ENCODE measurements at places on chromosomes 2 and 18.

DNA sequence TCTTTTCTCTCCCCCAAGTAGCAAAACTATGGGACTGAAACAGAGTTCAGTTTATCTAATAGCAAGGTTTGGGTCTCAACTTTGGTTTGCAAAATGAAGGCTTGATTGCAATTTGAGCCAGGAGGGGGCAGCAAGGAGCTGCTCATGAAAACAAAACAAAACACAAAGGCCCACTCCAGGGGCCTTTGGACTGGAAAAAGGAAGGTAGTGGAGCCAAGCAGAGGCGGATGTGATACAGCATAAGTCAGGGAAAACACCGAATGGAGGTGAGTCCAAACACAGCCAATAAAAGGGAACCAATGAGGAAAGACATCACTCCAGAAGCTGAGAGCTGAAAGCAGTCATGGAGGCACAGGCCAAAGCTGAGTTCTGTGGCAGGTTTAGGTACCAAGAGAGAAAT lies 799.7 kb upstream of the ACVR2A start:
- peak; percentile 60 for DNase-seq

- DNase-seq = no peak
Measured at GRCh38 chr2:178284613-178285286, 90.4 kb downstream of the OSBPL6 start.

GRCh38 chr2:113809076-113809736 lies 52.8 kb upstream of the SLC35F5 start:
- DNase-seq = no peak

DNA sequence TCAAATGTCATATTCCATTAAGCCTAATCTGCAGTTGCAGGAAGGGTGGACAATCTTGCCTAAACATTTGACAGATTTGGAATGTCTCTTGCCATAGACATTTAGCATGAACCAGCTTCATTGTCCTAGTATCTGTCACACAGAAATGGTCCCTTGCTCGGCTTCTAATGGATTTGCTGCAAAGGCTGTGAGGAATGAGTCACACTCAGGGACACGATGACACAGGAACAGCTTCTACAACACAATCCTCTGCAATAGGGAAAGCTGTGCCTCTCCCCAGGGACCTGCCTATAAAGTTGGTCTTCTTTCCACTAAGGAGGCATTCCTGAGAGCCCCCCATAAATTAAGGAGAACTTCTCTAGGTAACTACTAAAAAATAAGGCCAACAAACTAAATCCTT lies 155.1 kb upstream of the L3MBTL4 start:
- no peak for DNase-seq

DNA sequence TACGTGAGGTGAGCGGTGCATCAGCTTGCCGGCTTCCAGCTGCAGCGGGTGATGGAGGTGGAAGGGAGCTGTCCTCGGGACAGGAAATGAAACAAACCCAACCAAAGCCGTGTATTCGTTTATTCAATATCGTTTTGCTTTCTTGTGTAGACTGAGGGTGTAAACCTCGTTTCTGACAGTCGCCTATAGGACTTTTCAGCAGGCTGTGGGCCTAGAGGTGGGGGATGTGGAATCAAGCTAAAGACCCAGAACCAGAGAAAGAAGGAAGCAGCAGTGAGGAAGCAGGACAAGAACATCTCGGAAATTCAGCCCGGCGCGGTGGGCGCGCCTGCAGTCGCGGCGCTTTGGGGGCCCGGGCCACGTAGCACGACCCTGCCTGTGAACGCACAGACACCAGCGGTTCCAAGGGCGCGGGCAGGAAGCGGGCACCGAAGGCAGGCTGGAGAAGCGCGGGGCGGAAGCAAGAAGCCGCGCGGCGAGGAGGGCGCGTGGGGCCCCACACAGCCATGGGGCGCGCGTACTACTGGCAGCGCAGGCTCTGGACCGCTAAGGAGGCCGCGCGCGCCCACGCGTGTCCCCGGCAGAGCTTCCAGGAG lies 755 bp upstream of the ATP9B start:
- DNase-seq = no peak

GRCh38 chr18:22848615-22849014 lies 84.5 kb upstream of the RBBP8 start:
- DNase-seq = no peak

GRCh38 chr2:38398739-38399138 lies 21.7 kb upstream of the ATL2 start:
- no peak for DNase-seq

- DNase-seq = peak; percentile 56
Measured at GRCh38 chr2:1140389-1141003, 189.8 kb downstream of the SNTG2 start.

GRCh38 chr2:136156411-136156810 lies 38.5 kb upstream of the CXCR4 start:
- DNase-seq = no peak

GRCh38 chr18:48629730-48630324 lies 91.0 kb downstream of the CTIF start:
- no peak for DNase-seq

DNA sequence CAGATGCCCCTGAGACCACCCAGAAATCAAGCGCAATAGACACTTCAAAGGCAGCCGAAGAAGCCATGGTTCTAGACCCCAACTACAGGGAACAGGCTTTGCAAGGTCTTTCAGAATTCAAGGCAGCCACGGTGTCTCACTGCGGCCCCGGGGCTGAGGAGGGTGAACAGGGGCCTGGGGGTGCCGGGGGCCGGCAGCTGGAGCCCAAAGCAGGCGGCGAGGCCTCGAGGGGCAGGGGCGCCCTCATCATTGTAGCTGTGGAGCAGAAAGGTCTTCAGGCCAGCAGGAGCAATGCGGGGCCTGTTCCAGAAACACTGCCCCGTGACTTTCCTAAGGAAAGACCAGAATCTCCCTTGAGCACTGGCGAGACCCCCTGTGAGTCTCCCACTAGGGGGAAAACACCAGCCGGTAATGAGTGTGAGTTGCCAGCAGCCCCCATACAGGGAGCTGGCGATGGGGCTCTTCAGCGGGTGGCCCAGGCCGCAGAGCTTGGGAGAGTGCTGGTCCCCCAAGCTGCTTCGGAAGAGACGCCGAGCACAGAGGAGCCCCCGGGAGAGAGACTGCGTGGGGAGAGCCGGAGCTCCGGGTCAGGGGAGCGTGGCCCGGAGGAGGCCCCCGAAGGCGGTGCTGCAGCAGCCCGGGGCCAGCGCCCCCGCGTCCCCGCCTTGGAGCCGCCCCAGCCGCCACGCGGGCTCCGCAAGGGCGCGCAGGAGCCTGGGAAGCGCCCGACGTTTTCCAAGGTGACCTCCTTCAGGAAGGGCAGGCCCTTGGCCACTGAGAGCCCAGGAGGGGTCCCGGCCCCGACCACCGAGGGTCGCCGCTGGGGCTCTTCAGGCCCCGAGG lies 79.1 kb downstream of the ARHGEF4 start:
- no peak for DNase-seq

- DNase-seq = no peak
Measured at GRCh38 chr2:19351899-19352697, 6.3 kb downstream of the OSR1 start.

DNA sequence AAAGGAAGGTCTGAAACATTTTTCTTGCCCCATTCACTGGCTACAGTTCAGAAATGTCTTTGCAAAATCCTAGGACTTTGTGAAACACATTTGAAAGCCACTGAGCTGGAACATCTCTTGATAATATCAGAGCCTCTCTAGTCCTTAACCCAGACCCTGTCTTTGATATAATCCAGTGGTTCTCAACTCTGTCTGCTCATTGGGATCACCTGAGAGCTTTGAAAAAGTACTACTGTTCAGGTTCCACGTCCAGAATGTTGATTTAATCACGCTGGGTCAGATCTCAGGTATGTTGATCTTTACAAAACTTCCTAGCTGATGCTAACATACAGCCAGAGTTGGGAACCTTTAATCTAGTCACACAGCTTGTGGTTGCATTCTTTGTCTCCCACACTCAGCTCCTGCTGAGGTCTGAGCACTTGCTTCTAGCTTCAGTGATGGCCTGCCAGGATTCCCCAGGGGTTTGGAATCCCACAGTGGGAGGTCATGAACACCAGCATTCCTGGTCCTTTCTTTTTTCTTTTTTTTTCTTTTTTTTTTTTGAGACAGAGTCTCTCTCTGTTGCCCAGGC lies 262.7 kb downstream of the SETBP1 start:
- DNase-seq = no peak

GRCh38 chr2:30781961-30782533 lies 25.2 kb downstream of the CAPN13 start:
- DNase-seq = no peak

- no peak for DNase-seq
Measured at GRCh38 chr2:195458936-195459335, 198.1 kb upstream of the SLC39A10 start.

- DNase-seq = no peak
Measured at GRCh38 chr2:42938671-42939370, 146.4 kb upstream of the HAAO start.

DNA sequence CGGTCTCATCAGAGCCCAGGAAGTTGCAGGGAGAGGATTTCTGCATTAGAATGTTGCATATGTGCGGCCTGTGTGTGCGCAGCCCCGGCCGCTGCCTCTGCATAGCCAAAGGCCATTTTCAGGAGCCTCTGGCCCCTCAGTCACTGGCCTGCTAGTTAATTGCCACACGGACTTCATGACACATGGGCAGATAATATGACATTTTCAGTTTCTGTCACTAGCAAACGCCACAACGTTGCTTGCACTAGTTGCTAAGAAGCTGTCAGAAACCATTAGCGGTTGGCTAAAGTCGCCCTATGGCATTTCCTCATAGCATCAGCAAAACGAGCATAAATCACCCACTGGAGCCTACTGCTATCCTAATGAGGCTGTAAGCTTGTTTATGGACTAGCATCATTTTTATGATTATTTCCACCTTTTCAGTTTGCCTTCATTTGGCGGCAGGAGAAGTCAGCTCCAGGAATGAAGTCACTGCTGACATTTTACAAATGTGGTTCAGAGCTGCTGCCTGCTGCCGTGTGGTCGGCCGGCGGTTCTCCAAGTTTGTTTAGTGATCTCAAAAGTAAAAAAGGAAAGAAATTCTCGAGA lies 73.7 kb downstream of the MEIS1 start:
- DNase-seq = no peak

DNA sequence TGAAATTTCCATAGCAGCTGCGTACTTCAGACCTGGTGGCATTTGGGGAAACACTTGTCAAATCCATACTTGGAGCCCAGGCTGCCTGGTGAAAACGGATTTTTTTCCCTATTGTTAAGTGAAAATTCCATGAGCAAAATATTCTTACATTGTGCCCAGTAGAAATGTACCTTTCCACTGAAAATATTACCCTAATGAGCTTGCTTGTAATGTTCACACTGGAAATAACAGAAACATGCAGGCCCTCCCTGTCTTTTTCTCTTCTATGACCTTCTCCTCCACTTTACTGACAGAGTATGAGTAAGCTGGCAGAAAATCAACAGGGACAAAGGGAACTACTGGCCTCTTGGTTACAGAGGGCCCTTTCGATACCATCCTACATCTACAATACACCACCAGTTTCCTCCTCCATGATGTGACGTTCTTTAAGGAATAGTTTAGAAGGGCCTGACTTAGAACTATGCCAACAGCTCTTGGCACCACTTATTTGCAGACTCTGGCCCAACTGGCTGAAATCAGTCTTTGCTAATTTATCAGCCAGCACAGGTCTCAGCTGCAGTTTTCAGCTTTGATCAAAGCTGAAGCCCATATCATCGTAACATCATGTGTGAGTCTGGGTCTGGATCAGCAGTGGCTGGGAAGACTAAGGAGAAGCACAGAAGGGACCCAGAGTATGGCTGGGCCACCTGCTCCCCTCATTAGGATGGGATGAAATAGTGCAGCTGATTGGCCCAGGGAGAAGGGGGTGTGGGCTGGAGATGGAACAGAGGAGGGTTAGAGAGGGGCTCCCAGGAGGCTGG lies 272.2 kb upstream of the ID2 start:
- DNase-seq = no peak

DNA sequence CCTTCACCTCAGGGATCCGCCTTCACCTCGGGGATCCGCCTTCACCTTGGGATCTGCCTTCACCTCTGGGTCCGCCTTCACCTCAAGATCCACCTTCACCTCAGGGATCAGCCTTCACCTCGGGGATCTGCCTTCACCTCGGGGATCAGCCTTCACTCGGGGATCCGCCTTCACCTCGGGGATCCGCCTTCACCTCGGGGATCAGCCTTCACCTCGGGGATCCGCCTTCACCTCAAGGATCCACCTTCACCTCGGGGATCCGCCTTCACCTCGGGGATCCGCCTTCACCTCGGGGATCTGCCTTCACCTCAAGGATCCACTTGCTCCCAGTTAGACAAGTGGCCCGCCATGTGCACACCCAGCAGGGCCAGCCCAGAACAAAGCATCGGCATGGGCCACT lies 7.3 kb downstream of the KIF1A start:
- DNase-seq = no peak

- no peak for DNase-seq
Measured at GRCh38 chr2:163802284-163802683, 66.5 kb upstream of the FIGN start.

- no peak for DNase-seq
Measured at GRCh38 chr18:12478269-12479047, 70.7 kb downstream of the PRELID3A start.

DNA sequence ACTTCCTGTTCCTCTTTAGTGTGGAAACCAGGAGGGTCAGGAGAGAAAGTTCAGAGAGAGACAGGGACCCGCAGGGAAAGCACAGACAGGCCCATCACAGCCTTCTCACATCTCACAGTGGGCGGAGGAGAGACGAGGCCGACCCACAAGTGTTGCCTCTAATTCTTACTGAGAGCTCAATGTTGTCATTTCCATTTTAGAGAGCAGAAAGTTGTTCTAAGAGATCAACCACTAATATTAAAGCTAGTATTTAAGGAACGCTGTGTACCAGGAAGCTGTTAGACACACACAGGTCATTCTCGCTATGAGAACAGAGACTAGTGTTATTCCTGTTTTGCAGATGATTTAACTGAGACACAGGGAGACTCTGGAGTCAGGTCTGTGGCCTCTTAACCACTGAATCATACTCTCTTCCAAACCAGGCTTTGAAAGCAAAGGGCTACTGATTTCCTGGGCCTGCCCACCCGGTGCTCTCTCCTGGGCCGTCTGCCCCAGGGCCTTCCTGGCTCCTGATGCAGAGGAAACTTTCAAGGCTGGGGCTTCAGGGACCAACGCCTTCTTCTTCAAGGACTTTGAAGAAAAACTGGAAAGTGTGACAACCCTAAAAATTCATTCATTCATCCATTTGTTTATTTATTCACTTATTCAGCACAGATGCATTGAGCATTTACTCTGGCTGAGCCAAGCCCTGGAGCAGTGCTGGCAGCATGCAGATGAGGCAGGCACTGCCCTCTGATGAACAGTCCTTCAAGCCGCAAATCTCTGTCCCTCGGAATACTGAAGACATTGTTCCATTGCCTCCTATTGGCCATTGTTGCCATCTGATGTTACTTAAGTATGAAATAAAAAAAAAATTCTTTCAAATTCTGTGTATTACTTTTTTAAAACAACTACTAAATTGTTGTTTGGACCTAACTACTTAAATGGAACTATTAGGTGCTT lies 37.2 kb upstream of the BIN1 start:
- DNase-seq = no peak

GRCh38 chr2:51995293-51995692 lies 963.4 kb upstream of the NRXN1 start:
- no peak for DNase-seq
